DND-41 (cell line): ENCODE measurements at places on chromosomes 5 and 9.

- DNase-seq: no peak
Observed at GRCh38 chr5:170149206-170149515, 43.5 kb downstream of the FOXI1 start.

- DNase-seq: no peak
Observed at GRCh38 chr5:73363911-73364730, 84.5 kb downstream of the FOXD1 start.

- no peak for DNase-seq
Observed at GRCh38 chr5:8641786-8642505, 773.0 kb downstream of the MTRR start.

DNA sequence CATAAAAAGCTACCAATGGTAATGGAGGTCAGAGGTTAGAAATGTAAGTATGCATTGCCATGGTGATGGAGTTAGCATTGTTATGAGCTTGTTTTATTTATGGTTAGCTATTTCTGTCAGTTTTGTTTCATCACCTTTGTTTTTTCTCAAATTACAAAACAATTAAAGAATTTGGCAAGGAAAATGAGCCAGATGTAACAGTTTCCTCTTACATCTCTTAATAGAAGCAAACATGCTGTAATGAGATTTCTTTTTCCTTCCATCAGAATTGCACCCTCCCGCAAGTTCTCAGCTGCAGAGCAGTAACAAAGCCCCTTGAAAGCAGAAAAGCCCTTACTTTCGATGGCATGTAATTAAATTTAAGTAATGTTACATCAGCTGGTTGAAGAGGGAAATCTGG is 233.0 kb downstream of the SGCD start:
- no peak for DNase-seq

DNA sequence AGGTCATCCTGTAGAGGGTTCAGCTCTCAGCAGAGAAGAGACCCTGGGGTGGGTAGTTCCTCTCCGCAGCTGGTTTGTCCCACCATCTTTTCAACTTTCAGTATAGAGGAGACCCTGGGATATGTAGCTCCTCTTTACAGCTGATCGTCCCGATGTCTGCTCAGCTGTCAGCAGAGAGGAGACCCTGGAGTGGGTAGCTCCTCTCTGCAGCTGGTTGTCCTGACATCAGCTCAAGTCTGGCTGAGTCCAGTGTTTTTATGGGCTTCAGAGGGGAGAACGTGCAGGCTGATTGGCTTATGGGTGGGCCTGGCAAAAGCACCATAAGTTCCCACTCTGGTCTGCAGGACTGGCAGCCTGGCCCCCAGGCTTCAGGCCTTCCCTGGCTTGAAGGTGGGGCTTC is 80.8 kb downstream of the NLN start:
- peak; percentile 13 for DNase-seq

- no peak for DNase-seq
Observed at GRCh38 chr9:126628969-126629674, 15.4 kb downstream of the LMX1B start.

GRCh38 chr5:80755626-80756025 is 100.8 kb upstream of the DHFR start:
- DNase-seq: peak; percentile 61

DNA sequence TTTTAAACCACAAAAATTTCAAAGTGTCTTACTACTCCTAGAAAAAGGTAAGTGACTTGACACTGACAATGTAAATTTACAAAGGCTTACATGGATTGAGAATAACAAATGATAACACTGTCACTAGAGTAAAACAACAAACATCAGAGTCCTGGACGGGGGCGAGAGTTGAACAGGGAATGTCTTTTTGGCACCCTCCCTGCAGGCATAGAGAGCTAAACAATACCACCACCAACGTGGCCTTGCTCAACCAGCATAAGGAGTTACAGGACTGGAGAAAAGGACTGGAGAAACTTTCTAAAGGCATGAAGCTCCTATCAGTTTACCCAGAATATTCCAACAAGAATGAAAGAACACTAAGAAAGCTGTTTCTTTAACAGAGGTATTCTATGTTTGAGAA is 55.3 kb downstream of the PTBP3 start:
- DNase-seq: no peak

- DNase-seq: no peak
Observed at GRCh38 chr9:84620338-84620737, 49.2 kb upstream of the NTRK2 start.

DNA sequence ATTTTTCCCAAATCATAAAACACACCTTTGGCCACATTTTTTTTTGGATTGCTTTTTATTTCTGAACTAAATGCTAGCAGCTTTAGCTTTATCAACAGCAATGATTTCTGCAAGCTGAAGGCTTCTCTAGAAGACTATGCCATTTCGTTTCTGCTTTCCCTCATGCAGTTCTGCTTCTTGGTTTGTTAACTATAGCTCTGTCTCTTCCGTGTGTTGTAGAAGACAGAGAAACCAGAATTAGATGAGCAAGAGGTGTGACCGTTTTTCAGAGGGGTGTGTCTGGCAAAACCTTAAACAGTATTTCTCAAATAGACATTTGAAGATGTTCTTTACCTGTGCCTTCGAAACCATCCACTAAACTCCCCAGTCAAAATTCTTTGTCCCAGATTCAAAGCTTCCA is 131.5 kb downstream of the ZNF462 start:
- DNase-seq: no peak

GRCh38 chr9:117278020-117278419 is 136.8 kb downstream of the ASTN2 start:
- no peak for DNase-seq

- DNase-seq: no peak
Observed at GRCh38 chr5:125526966-125527365, 780.5 kb upstream of the ZNF608 start.

- DNase-seq: no peak
Observed at GRCh38 chr5:155844542-155844941, 482.4 kb upstream of the SGCD start.

DNA sequence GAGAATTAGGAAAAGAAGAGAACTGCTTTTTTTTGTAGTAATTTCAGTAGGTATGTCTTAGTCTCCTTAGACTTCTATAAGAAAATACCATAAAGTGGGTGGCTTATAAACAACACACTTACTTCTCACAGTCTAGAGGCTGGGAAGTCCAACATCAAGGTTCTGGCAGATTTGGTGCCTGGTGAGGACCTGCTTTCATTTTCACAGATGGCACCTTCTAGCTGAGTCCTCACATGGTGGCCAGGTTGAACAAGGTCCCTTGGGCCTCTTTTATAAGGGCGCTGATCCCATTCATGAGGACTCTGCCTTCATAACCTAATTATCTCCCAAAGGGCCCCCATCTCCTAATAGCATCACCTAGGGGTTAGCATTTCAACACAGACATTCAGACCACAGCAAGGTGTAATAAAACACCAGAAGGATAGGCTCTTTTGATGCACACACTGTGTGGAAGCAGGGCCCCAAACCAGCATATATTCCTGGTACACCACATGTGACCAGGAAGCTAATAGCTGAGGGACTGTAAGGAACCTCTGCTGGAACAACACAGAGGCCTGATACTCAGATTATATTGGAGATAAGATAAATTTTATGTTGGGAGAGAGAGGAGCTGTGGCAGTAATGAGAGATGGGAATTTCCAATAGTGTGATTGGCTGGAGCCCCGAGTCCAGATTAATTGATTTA is 384.9 kb downstream of the RAB3C start:
- no peak for DNase-seq

DNA sequence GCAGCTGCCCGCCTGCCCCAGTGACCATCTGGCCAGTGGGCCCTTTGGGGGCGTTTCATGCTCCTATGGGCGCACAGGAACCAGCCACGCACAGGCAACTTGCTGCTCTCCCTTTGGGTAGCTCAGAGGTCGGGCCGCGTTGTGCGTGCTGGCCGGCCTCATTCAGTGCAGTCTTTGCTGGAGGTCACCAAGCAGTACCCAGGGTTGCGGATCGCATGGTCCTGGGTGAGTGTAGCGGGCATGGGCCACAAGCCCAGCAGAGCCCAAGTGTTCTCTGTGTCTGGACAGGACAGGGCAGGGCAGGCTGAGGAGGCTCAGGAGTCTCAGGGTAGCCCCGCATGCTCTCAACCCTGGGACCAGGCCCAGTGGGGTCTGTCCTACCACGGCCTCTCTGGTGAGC is 9.9 kb upstream of the MRNIP start:
- no peak for DNase-seq

DNA sequence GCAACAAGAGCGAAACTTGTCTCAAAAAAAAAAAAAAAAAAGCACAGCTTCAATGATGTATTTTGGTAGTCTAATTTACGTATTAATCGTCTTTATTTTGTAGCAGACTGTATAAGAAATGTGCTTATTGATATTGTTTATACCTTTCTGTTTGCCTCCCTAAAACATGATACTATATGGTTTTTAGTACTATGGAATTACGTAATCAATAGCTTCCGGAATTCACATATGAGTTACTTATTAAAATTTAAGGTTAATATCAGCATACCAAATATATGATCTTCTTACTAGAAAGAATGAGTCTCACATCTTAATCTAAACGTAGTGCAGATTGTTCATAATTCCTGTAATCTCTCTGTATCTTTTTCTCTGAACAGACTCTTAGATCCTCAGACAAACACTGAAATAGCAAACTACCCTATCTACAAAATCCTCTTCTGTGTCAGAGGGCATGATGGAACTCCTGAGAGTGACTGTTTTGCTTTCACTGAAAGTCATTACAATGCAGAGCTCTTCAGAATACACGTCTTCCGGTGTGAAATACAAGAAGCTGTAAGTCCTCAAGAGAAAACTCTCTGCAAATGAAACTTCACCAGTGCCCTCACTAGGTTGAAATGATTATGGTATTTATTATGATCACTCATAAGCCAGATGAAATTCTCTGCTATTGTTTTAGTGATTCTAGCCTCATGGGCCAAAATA is 44.4 kb upstream of the GPR21 start:
- DNase-seq: no peak

- no peak for DNase-seq
Observed at GRCh38 chr9:77805810-77806209, 157.7 kb upstream of the GNA14 start.

DNA sequence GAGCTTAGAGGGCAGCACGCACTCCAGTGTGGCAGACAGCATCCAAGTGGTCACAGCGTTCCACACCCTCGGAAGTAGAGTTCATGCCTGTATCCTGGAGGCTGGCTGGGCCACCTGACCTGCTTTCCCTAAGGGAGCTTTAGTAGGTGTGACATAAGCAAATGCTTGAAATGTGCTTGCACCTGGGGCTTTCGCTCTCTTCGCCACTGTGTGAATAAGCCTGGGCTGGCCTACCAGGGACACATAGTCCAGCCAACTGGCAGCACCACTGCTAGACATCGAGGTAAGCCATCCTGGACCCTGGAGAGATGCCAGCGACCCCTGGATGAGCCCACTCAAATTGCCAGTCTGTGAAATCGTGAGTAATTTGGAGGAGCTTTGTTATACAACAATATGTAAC is 24.9 kb upstream of the IRX4 start:
- DNase-seq: no peak

GRCh38 chr5:36876965-36877666 is 547 bp downstream of the NIPBL start:
- peak; percentile 71 for DNase-seq

- no peak for DNase-seq
Observed at GRCh38 chr9:97511655-97512427, 10.4 kb downstream of the TMOD1 start.

GRCh38 chr5:135396459-135397055 is 2.5 kb downstream of the MACROH2A1 start:
- DNase-seq: no peak

GRCh38 chr5:97167435-97167834 is 15.6 kb downstream of the RIOK2 start:
- DNase-seq: no peak

- no peak for DNase-seq
Observed at GRCh38 chr9:130396581-130396980, 48.2 kb upstream of the ASS1 start.

GRCh38 chr9:31776471-31776870 is 608.0 kb upstream of the ACO1 start:
- DNase-seq: no peak

DNA sequence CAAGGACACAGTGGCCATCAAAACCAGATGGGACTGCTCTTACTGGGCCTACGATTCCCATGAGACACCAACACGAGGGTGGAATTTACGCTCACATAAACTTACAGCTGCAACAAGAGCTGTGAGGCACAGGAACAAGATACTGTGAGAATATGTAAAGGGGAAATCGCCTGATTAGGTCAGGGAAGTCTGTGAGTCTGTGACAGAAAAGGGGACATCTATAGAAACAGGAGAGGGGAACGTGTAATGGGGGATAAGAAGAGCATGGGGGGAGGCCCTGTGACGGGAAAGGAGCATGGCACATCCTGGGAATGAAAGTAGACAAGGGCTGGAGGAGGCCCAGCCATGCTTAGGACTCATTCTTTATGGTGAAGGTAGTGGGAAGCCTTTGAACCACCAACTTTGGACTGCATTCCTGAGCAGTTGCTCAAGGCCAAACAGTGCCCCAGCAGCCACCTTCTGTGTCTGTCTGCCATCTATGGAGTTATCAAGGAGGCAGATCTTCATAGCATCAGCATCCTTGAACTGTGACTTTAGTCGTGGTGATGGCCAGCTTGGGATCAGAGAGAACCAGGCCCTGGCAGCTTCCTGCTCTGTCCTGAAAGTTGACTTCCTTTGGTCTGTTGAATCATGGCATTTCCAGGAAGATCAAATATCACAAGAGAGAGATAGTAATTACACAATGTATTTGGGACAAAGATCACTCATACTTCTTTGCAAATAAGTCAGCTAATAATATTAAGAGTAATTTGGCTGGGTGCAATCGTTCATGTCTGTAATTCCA is 87.9 kb upstream of the FAM169A start:
- DNase-seq: no peak

GRCh38 chr5:154478224-154478565 is at the start of gene HAND1:
HAND1 (minus strand) TSS chr5:154478227; CDS start chr5:154478008, 219 bp downstream.
- DNase-seq: no peak

DNA sequence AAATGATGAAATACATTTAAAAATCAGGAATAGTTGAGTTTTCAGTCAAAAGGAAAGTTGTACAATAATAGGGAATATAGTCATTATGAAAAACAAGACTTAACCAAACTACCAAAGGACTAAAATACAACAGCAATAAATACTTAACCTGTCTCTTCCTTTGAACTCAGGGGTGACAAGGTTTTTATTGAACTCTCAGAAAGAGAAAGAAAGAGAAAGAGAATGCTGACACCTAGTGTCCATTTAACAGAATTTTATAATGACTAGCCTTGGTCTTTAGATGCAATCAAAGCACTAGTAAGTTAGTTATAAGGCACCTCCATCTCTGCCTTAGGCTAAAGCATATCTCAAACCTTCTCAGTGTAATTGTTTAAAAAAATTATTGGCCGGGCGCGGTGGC is 47.5 kb downstream of the UIMC1 start:
- no peak for DNase-seq

GRCh38 chr5:181176254-181176952 is 28.6 kb downstream of the TRIM7 start:
- no peak for DNase-seq

GRCh38 chr9:16090907-16091629 is 538.2 kb downstream of the CCDC171 start:
- no peak for DNase-seq
